ENCODE measurements at places on chromosomes 2 and 18. TPM values are rescaled to one million over a fixed set of nuclear protein-coding genes. Genes with fewer than 3 reads are reported as not detected.

- no peak for DNase-seq
- no peak overlapping the region for H3K4me3 ChIP-seq
- peaks cover 5% of the 10 kb centered on the region for H3K36me3 ChIP-seq
Measured at GRCh38 chr2:45586600-45586999, 24.5 kb downstream of the SRBD1 start.

The SOS1 gene
- 34.7 TPM for total RNA-seq

GRCh38 chr2:195709901-195710806, 53.1 kb downstream of the SLC39A10 start:
- no peak overlapping the region for H3K4me3 ChIP-seq
- no peaks in the 10 kb centered on the region for H3K27me3 ChIP-seq
- DNase-seq: no peak
- H3K36me3 ChIP-seq: no peaks in the 10 kb centered on the region
- H3K27ac ChIP-seq: no peak overlapping the region

DNA sequence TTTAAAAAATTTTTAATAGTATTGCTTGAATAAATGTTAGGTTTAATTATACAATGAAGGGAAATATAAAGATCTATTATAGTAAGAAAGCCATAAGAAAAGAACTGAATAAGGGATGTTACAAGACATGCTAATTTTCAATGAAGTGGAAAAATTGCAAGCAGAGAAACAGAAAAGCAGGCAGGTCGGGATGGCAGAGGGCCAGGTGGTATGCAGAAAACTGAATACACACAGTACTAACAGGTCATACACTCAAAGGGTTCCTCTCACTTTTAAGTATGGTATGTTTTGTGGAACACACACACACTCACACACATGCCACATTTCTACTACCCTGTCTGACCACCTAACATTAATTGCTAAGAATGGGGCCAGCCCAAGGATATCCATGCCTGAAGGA, 76.7 kb upstream of the DTNA start:
- H3K4me1 ChIP-seq: no peaks in the 10 kb centered on the region
- H3K36me3 ChIP-seq: no peaks in the 10 kb centered on the region
- no peak for DNase-seq

DNA sequence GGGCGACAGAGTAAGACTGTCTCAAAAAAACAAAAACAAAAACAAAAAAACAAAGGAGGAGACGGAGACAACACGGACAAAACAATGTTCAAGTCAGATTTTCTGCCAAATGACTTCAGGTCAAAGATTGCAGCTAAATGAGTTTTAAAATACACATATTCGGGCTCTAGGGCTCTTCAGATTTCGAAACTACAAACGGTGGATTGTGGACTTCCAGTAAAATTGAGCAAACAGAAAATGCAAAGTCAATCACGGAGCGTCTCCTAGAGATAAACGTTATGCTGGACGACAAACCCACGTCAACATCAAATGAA, 558 bp downstream of the MRPS5 start:
- peak overlapping the region; percentile 66 for H3K27ac ChIP-seq
- DNase-seq: no peak
- no peaks in the 10 kb centered on the region for H3K27me3 ChIP-seq
- peaks cover 18% of the 10 kb centered on the region for H3K4me1 ChIP-seq
- H3K4me3 ChIP-seq: peak overlapping the region; percentile 94

DNA sequence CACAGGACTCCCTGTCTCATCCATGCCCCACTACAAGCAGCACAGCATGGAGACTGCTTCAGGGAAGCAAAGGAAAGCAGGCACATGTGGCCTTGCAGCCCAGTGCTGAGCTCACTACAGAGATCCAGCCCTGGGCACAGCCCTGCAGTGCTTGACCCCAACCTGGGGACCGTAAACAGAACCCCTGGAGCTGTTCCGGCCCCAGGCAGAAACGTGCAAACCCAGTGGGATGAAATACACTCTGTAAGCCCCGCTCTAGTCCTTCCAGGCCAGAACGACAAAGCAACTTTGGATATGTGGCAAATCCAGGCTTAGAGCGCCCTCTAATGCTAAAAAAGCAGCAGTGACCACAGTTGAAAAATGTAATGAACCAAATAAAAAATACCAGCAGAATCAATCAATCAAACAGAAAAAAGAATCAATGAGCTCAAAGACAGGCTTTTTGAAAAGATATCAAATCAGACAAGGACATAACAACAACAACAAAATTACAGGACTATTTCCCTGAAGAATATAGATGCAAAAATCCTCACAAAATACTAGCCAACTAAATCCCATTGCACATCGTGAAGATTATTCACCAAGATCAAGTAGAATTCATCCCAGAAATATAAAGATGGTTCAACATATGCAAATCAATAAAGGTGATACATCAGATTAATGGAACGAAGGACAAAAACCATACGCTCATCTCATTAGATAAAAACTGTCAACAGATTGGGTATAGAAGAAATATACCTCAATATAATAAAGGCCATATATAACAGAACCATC, 45.6 kb downstream of the ZNF519 start:
- H3K27ac ChIP-seq: no peak overlapping the region
- H3K27me3 ChIP-seq: no peaks in the 10 kb centered on the region
- peak; percentile 19 for DNase-seq
- H3K36me3 ChIP-seq: no peaks in the 10 kb centered on the region
- no peaks in the 10 kb centered on the region for H3K4me1 ChIP-seq
